Right lung (tissue), 10 donors: ENCODE measurements at places on chromosomes 5 and 9.

- no peak for DNase-seq
These were observed 192.1 kb upstream of the ADAMTS16 start for GRCh38 chr5:4947893-4948536.

- DNase-seq = no peak
These were observed 94.6 kb upstream of the KLF4 start for GRCh38 chr9:107584186-107584585.

- no peak for DNase-seq
These were observed 32.0 kb upstream of the GRPEL2 start for GRCh38 chr5:149313151-149313841.

DNA sequence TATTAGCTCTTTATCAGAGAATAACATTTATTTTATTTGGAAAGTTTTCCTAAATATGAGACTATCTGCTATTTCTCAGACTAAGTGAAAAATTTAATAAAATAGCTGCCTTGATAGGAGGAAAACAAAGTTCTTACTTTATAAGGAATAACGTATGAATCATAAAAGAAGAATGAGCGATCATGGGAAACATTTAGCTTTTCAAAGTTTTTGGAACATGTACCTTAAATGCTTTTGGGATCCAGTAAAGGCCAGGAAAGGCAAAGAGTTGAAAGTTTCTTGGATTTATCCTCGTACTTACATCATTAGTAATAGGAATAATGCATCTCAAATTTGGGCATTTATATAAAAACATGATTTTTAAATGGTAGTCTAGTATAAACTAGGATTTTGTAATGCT, 19.4 kb downstream of the OGN start:
- DNase-seq = no peak

- no peak for DNase-seq
These were observed 47.0 kb upstream of the SEMA6A start for GRCh38 chr5:116621599-116621998.

- no peak for DNase-seq
These were observed 62.3 kb downstream of the GTF3C4 start for GRCh38 chr9:132732326-132733259.

- peak; percentile 94 for DNase-seq
These were observed at the start of gene ENC1 for GRCh38 chr5:74640450-74640953. Gene ENC1, minus strand, starts transcription at chr5:74640728. Its CDS starts 4,243 bp downstream, at chr5:74636485.

DNA sequence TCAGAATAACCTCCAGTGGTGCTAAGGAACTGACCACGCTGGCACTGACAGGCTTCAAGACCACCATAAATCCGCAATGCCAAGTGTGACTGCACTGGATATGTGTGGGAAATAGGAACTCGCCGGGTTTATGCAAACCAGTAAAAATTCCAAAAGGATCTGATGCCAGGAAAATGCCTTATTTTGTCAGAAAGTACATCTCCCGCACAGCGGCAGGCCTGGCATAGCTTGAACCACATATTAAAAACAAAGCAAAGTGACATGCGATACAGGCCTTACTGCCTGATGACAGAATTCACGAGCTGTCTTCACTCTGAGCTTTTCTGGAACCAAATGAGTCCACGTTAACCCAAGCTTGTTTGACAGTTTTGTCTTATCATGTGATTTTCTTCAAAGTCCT, 139.6 kb downstream of the GLIS3 start:
- peak; percentile 53 for DNase-seq

- no peak for DNase-seq
These were observed 567.3 kb upstream of the KLF4 start for GRCh38 chr9:108056805-108057386.

- DNase-seq = no peak
These were observed 176.6 kb upstream of the KCNN2 start for GRCh38 chr5:114185274-114185673.
